ENCODE measurements at places on chromosomes 7 and 10. TPM values are rescaled to one million over a fixed set of nuclear protein-coding genes. Genes with fewer than 3 reads are reported as not detected.

Gene PPP1R3C
- not detected for polyA plus RNA-seq

Gene PPP1R17
- polyA plus RNA-seq: 2.0 TPM

Gene CLEC2L
- polyA plus RNA-seq: not detected

Gene ADCY1
- polyA plus RNA-seq: 0.01 TPM

Gene ZNF736
- 1.3 TPM for polyA plus RNA-seq

Gene VPS37D
- polyA plus RNA-seq: not detected

Gene SORCS3
- polyA plus RNA-seq: not detected

Gene SLC29A4
- polyA plus RNA-seq: 0.29 TPM

Gene NPVF
- not detected for polyA plus RNA-seq

Gene TNPO3
- polyA plus RNA-seq: 19.7 TPM

Gene KLF14
- not detected for polyA plus RNA-seq

Gene MEOX2
- not detected for polyA plus RNA-seq

Gene GSAP
- 19.1 TPM for polyA plus RNA-seq

Gene ELN
- polyA plus RNA-seq: not detected

Gene SFTPD
- polyA plus RNA-seq: 1.4 TPM

Gene OPN1SW
- polyA plus RNA-seq: not detected

Gene TECPR1
- polyA plus RNA-seq: 5.7 TPM

Gene FAM200A
- 1.3 TPM for polyA plus RNA-seq

Gene BMPR1A
- polyA plus RNA-seq: 0.61 TPM

Gene ZNF488
- polyA plus RNA-seq: not detected

Gene GIMAP2
- polyA plus RNA-seq: 45.6 TPM

Gene APBB1IP
- 78.7 TPM for polyA plus RNA-seq

Gene GLI3
- not detected for polyA plus RNA-seq

Gene PDE6C
- not detected for polyA plus RNA-seq

Gene UCN3
- polyA plus RNA-seq: not detected

Gene C10orf67
- polyA plus RNA-seq: not detected

Gene ZNF727
- polyA plus RNA-seq: not detected

Gene C7orf33
- polyA plus RNA-seq: 0.05 TPM

Gene PYROXD2
- 0.27 TPM for polyA plus RNA-seq

Gene NODAL
- not detected for polyA plus RNA-seq

Gene TRIL
- not detected for polyA plus RNA-seq

Gene HHEX
- polyA plus RNA-seq: 33.6 TPM

Gene IL6
- 1.6 TPM for polyA plus RNA-seq

Gene SFR1
- polyA plus RNA-seq: 16.9 TPM

Gene ITPRID1
- polyA plus RNA-seq: not detected

Gene ACBD7
- polyA plus RNA-seq: not detected

Gene CABCOCO1
- not detected for polyA plus RNA-seq

Gene HKDC1
- polyA plus RNA-seq: not detected

Gene NUB1
- 37.2 TPM for polyA plus RNA-seq

Gene COL13A1
- not detected for polyA plus RNA-seq

Gene SPAM1
- polyA plus RNA-seq: not detected

Gene CCL26
- not detected for polyA plus RNA-seq

Gene PRLHR
- polyA plus RNA-seq: not detected

Gene PTN
- polyA plus RNA-seq: not detected

Measured in CD14-positive monocyte (primary cell).